ENCODE measurements at places on chromosomes 3 and 15. TPM values are rescaled to one million over a fixed set of nuclear protein-coding genes. Genes with fewer than 3 reads are reported as not detected.

CCDC54 gene
- not detected for total RNA-seq

- DNase-seq: no peak
Measured at GRCh38 chr3:177318559-177318958, 121.3 kb upstream of the TBL1XR1 start.

GP5 gene
- 0.14 TPM for total RNA-seq

POLQ gene
- 0.42 TPM for total RNA-seq

DNA sequence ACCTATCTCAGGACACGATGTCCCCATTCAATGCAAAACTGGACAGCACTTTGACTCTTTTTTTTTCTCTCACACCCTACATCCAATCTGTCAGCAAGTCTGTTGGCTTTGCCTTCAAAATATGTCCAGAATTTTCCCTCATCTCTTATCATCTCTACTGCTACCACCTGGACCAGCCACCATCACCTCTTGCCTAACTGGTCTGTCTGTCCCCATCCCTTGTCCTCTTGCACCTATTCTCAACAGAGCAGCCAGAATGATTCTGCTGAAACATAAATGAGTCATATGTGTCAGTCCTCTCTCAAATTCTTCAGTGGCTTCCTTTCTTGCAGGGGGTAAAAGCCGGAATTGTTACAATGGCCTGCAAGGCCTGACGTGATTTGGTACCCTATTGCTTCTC lies 105.8 kb downstream of the CYP19A1 start:
- DNase-seq: no peak

DNA sequence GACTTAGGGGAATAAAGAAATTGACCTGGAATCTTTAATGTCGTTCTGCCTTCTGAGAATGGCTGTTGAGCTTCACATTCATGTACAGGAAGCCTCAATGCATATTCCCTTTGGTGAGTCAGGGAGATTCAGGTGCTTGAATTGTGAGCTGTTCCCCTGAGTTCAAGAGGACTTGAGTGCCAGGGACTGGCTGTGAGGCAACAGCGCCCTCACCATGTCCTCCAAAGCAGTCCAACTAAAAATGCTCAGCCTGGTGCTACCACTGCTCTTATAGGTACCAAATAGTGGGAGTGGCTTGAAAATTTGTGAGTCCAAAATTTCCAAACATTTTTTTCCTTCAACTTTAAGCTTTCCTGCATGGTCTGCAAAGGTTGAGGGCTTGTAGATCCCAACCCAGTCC lies 54.1 kb downstream of the LEO1 start:
- DNase-seq: no peak

- no peak for DNase-seq
Measured at GRCh38 chr15:88800026-88800425, 3.2 kb upstream of the ACAN start.

GRCh38 chr3:38459499-38460048 lies 5.9 kb downstream of the ACVR2B start:
- no peak for DNase-seq

GRCh38 chr3:37279856-37280255 lies 105.5 kb upstream of the LRRFIP2 start:
- no peak for DNase-seq

- DNase-seq: peak; percentile 18
Measured at GRCh38 chr3:31968927-31969418, 12.1 kb downstream of the OSBPL10 start.

GRCh38 chr3:138384531-138384930 lies 36.2 kb downstream of the MRAS start:
- no peak for DNase-seq

GRCh38 chr3:56122911-56123310 lies 345.4 kb downstream of the ERC2 start:
- no peak for DNase-seq

DNA sequence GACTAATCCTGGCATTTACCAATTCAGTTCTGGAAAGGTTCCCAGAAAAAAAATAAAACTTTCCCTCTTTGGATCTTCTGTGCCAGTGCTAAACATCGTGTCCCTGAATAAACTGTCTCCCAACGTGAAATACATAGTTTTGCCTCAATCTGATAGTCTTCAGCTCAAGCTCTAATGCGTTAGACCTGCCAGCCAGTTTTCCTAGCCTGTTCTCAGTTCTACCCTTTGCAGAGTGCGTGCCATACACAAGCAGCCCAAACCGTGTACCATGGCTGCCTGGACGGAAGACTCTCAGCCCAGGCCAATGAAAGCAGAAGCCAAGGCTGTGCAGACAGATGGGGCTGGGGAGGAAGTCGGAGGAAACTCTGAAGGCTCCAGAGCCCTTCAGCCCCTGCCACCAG lies 11.4 kb upstream of the OCA2 start:
- no peak for DNase-seq

HDC gene
- 8.3 TPM for total RNA-seq

GRCh38 chr3:134094491-134094890 lies 64.8 kb upstream of the SLCO2A1 start:
- no peak for DNase-seq

GRCh38 chr15:64693134-64693533 lies 82.3 kb downstream of the RBPMS2 start:
- DNase-seq: peak; percentile 22

DNA sequence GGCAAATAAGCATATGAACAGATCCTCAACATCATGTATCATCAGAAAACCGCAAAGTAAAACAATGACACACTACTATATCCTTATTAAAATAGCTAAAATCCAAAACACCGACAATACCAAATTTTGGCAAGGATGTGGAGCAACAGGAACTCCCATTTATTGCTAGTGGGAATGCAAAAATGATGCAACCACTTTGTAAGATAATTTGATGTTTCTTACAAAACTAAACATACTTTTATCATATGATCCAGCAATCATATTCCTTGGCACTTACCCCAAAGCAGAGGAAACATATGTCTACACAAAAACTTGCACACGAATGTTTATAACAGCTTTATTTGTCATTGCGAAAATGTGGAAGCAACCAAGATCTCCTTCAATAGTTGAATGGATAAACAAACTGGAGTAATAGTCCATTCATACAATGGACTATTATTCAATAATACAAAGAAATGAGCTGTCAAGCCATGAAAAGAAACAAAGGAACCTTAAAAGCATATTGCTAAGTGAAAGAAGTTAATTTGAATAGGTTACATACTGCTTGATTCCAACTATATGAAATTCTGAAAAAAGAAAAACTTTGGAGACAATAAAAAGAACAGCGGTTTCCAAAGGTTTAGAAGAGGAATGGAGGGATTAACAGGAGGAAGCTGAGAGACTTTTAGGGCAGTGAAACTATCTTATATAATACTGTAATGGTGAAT lies 172.0 kb downstream of the VPS13C start:
- DNase-seq: no peak
